ENCODE measurements at places on chromosomes 3 and 15.
A peak's percentile ranks its signal among the peaks of the same experiment; 100 is the strongest.

DNA sequence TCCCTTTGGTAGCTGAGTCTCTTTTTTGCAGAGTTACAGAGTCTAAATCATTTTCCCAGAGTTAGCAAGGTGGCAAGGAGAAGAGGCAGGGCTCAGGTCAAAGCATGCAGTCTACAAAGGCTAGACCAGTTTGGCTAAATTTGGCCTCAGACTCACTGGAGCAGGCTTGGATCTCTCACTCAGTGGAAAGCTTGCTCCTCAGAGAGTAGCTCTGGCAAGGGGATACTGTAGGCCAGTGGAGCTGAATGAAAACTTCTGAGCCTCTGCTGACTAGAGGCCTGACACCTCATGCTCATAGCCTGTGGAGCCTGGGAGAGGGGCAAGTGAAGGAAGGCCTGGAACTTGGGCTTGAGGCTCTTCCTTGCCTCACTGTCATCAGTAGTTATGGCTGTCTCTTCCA is 101.0 kb downstream of the MOBP start:
- no peak for DNase-seq

DNA sequence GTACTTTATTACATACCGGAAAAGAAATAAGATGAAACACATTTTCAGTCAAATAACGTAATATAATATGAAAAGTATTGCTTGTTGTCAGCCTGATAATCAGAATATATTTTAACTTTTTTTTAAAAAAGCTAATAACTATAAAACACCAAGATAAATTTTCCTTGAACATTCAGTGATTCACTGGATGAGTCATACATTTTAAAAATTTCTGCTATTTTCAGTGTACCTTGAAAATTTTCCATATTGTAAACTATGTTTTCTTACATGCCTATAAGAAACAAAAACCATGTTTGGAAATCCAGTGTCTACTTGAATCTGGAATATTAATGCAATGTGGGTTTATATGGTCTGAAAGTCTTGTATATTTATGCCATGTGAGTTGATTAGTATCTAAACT is 36.3 kb upstream of the MEIS2 start:
- DNase-seq: no peak

- DNase-seq: no peak
Measured at GRCh38 chr15:80915472-80915871, 74.1 kb downstream of the MESD start.

GRCh38 chr15:63481105-63481810 is 23.1 kb upstream of the USP3 start:
- no peak for DNase-seq

- no peak for DNase-seq
Measured at GRCh38 chr15:56732135-56732885, 999 bp downstream of the ZNF280D start.

DNA sequence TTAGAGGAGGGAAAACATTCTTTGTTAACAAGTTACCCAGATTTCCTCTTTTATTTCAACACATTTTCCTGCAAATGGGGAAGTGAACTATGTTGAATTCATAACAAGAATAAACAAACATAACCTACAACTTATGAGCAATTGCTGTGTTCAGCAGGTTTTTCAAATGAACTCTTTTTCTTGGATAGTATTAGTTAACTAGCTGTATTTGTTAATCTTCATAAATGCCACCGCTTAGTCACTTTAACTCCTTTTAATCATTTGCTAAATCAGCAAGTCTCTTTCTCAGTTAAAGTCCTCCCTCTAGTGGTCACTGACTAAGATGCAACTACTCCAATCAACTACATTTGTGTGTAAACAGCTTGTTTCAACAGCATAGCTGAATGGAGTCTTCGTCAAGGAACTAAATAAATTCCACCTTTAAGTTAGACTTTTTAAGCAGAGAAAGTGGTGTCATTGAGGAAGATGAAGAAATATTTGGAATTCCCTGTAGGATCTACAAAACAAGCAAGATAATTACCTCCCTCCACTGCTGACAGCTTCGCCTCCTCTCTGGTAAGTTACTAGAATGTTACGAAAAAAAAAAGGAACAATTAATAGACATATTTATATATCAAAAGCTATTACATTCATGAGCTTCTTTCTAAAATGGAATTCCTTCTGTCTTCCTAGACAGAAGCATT is 1122.0 kb downstream of the ROBO1 start:
- DNase-seq: no peak

- DNase-seq: no peak
Measured at GRCh38 chr3:127208483-127209100, 15.7 kb downstream of the PRR23E start.

- no peak for DNase-seq
Measured at GRCh38 chr3:65313666-65314065, 625.9 kb upstream of the ADAMTS9 start.

GRCh38 chr3:134080761-134081160 is 51.0 kb upstream of the SLCO2A1 start:
- DNase-seq: no peak

GRCh38 chr15:86159468-86159867 is 79.8 kb downstream of the AGBL1 start:
- no peak for DNase-seq

DNA sequence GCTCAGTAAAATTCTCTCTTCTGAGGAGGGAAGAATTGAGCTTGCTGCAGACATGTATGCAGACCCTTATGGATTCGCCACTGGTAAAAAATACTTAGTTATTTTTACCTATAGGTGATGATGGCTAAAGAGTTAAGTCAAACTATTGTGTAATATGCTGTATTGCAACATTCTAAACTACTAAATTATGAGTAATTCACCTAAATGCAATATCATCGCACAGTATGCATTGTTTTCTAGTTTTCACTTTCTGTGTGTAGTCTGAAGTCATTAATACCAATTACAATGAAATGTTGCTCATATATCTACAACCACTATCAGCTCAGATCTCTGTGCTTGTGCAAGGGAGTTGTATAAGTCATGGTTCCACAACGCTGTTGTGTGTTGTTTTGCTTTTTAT is 48.7 kb upstream of the ROBO2 start:
- DNase-seq: no peak

GRCh38 chr15:60932051-60932915 is 296.8 kb downstream of the RORA start:
- DNase-seq: no peak

DNA sequence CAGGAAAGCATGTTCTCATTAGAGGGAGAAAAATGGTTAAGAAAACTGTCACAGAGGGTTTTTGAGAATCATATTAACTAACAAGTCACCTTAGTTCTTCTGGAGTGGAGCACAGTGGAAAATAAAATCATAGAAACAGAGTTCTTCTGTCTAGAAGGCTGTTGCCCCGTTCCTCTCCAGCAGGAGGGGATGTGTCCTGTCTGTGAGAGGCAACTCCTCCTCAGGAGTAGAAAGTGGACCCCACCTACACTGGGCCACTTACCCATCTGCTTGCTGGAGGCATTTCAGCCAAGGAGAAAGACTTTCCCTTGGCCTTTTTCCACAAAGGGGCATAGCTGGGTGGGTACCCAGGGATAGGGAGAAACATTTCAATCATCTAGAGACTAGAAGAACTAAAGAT is 106.6 kb downstream of the SSR3 start:
- DNase-seq: peak; percentile 6

- no peak for DNase-seq
Measured at GRCh38 chr15:38560456-38560926, 4.1 kb downstream of the RASGRP1 start.

DNA sequence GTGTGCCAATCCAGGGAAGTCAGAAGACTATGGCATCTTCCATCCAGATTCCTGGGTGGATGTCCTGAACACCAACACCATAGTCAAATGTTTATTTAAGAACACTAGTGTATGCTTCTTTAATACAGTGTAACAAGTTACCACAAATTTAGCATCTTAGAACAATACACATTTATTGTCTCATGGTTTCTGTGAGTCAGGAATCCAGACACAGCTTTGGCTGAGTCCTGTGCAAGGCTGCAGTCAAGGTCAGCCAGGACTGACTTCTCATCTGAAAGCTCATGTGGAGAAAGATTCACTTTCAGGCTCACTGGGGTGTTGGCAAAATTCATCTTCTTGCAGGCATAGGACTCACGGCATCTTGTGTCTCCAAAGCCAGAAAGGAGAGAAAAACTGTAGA is 143.4 kb downstream of the ANXA2 start:
- DNase-seq: no peak

GRCh38 chr3:126551121-126551838 is 7.5 kb downstream of the C3orf22 start:
- no peak for DNase-seq

- no peak for DNase-seq
Measured at GRCh38 chr3:28972921-28973320, 307.9 kb upstream of the RBMS3 start.

- DNase-seq: no peak
Measured at GRCh38 chr3:154955907-154956533, 124.1 kb upstream of the MME start.

DNA sequence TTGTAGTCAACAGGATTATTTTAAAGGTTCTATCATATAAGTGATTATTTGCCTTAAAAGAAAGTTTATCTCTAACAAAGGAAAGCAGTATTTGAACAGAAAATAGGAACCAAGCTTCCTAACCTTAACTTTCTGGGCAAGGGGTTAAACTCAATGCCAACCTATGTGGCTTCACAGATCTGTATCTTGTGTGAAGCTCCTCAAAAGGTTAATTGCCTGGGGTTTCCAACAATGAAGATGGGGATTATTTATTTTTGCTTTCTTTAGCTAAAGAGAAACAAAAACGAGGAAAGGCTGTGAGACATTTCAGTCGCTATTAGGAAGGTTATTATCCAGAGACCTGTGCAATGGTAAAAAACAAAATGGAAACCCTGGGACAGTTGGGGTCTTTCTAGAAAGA is 1.1 kb upstream of the WDR82 start:
- DNase-seq: no peak

DNA sequence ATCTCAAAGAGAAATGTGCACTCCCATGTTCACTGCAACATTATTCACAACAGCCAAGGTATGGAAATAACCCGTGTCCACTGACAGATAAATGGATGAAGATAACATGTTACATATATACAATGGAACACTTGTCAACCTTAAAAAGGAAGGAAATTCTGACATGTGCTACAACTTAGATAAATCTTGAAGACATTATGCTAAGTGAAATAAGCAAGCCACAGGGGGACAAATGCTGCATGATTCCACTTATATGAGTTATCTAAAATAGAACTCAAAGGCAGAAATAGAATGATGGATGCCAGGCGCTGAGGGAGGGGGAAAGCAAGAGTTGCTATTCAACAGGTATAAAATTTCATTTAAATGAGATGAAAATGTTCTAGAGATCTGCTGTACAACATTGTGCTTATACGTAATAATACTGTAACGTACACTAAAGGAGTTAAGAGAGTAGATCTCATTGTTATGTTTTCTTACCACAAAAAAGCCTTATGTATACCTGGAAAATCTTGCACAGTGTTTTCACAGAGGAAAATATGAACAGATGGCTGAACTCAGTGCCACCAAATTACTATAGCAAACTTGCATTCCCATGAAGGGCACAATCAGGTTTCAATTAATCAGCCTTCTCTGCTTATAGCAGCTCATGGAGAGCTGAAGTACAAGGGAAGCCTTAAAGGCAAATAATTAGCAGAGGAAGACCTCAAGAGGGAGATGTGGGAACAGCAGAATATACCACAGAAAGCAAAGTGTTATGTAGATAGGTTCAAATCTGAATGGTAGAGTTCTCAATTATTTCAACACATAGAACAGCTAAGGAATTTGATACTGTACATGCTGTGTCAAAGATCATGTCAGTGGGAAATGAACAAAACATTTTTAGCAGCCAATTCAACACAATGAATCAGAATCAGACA is 8.1 kb upstream of the VPS39 start:
- no peak for DNase-seq

GRCh38 chr3:104032283-104032682 is 1334.4 kb upstream of the ALCAM start:
- no peak for DNase-seq

GRCh38 chr3:78632925-78633553 is 1134.8 kb downstream of the ROBO1 start:
- no peak for DNase-seq

- DNase-seq: no peak
Measured at GRCh38 chr3:78717041-78717440, 1050.8 kb downstream of the ROBO1 start.

DNA sequence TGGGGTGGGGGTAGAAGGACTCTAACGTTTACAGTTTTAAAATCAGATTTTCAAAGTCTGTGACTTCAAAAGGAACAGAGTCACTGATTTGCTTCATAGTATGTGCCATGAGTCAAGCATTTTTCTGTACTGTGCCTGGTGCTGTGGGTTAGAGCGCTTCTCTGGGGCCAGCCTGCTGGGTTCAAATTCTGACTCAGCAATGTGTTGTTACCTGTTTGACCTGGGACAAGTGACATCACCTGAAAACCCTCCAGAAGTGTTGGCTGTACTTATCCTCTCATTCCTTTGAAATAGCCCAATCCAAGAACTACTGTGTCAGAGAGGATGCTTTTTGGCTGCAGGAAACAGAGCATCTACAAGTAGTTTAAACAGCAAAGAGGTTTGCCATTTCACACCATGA is 101.7 kb downstream of the LSM3 start:
- no peak for DNase-seq

GRCh38 chr3:141305436-141305835 is 62.9 kb upstream of the ZBTB38 start:
- no peak for DNase-seq

DNA sequence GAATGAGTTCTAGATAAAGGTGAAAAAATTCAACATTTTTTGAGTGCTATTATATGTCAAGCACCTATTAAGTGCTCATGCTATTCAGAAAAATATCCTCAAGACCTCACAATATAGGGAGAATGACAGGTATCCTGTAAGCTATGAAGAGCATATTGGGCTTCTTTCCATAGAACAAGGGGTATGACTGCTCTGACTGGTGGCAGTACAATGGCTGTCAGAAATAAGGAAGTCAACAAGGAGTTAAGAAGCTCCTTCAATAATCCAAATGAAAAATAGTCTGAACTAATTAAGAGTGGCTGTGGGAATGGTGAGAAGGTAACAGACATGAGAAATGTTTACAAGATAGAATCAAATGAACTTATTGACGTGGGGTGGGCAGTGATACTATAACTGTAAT is 24.7 kb downstream of the NPTN start:
- no peak for DNase-seq

DNA sequence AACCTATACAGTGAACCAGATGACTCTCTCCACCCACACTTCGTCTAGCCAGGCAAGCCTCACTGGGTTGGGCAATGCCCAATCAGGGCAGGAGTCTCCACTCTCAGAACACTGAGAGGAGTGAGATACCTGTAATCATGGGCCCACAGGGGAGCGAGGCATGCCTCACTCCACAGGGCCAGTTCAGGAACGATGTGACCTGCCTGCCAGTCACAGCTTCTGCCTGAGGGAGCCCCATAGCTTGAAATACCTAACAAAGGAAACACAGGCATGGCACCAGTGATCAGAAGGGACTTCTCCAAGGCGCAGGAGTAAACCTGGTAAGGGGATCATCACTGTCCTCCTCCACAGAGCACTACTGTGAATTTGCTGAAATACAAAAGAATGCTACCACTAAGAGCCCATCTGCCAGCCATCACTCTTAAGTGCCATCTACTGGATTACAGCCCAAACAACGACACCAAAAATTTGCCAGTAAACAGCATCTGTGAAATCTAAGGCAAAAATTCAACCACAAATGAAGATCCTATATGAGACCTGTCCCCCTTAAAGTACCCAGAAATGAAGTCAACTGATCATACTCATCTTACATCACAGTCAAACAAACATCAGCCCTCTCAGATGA is 689.9 kb upstream of the SEMA6D start:
- DNase-seq: no peak

Data from GM12892 (cell line).